Inflammatory macrophage treated with lipopolysaccharide for 1 hour (primary cell): ENCODE measurements at places on chromosomes 7 and 10.

DNA sequence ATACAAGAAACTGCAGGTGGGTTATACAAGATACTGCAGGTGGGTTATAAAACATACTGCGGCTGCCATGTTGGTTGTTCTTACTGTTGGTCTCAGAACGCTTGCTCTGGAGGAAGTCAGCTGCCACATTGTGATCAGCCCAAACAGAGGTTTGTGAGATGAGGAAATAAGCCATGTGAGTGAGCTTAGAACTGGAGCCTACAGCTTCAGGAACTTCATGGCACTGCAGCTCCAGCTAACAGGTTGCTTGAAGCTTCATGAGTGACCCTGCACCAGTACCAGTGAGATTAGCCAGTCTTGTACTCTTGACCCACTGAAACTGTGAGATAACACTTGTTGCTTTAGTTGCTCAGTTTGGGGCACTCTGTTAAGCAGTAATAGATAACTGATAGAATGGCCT lies 74.5 kb upstream of the PRKCQ start:
- DNase-seq, result peak; percentile 55

GRCh38 chr10:106158241-106158640 lies 1006.3 kb downstream of the SORCS1 start:
- no peak for DNase-seq

DNA sequence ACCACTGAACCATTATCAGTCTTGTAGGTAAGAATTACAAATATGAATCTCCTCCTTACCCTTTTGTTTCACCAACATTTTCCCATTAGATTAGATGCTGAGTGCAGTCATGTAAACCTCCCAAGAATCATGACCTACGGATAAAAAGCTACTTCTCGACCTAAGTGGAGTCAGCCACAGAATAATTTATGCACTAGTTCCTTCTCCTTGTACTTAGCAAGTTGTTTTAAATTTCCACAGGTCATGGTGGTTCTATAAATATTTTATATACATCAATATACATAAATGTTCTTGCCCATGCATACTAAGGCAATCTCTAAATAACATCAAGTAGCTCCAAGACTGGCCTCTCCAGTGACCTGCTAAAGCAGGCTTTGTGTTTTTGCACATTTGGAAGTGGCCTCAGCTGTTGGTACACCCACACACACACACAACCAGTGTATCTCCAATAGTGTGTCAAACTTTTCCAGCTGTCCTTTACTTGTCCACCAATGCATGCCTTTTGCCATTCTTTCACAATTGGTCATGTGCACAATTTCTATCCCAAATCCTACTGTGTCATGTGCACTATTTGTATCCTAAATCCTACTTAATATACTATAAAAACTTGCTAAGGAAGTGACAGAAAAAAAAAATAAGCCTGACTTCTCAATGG lies 21.5 kb downstream of the LMOD2 start:
- no peak for DNase-seq

GRCh38 chr10:25934621-25935139 lies 651 bp downstream of the MYO3A start:
- DNase-seq, result no peak

DNA sequence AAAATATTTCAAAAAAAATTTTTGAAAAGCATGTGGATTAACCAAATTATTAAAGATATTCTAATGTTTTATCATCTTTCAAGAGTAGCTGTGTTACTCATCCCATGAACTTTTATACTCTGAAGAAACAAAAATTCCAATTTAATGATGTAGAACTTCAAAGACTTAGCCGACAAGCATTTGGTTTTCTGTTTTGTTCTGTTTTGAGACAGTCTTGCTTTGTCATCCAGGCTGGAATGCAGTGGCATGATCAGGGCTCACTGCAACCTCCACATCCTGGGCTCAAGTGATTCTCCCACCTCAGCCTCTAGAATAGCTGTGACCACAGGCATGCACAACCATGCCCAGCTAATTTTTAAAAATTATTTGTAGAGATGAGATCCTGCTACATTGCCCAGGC lies 17.8 kb upstream of the LCOR start:
- no peak for DNase-seq

GRCh38 chr7:127713758-127714157 lies 61.8 kb downstream of the SND1 start:
- DNase-seq, result no peak

- no peak for DNase-seq
These were observed 5.3 kb upstream of the ZNRF2 start for GRCh38 chr7:30278849-30279652.

- DNase-seq, result no peak
These were observed 9.5 kb upstream of the RAMP3 start for GRCh38 chr7:45147858-45148652.

GRCh38 chr10:32938554-32939061 lies 19.4 kb downstream of the ITGB1 start:
- no peak for DNase-seq

- DNase-seq, result no peak
These were observed 29.2 kb upstream of the NPFFR1 start for GRCh38 chr10:70312972-70313371.

DNA sequence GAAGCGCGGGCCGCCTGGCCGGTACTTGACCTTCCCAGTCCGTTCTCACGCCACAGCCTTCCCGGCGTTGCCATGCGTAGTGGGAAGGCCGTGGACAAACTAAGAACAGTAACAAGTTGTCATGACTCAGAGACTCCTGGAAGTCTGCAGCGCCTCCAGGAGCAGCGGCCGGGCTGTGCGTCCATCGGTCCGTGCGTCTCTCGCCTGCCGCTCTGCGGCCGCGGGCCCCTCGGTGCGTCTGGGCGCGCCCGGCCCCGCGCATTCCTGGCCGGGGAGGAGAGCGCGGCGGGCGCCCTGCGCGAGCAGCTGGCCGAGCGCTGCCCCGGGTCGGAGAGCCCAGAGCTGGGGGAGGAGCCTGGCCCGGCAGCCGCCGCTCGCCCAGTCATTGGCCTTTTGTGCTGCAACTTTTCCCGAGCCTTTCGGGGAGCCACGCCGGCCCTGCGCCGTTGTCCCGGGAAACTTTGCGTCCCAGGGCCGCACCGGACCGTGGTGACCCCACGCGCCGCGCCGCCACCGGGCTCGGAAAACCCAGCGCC lies 123.7 kb downstream of the TACC2 start:
- no peak for DNase-seq

DNA sequence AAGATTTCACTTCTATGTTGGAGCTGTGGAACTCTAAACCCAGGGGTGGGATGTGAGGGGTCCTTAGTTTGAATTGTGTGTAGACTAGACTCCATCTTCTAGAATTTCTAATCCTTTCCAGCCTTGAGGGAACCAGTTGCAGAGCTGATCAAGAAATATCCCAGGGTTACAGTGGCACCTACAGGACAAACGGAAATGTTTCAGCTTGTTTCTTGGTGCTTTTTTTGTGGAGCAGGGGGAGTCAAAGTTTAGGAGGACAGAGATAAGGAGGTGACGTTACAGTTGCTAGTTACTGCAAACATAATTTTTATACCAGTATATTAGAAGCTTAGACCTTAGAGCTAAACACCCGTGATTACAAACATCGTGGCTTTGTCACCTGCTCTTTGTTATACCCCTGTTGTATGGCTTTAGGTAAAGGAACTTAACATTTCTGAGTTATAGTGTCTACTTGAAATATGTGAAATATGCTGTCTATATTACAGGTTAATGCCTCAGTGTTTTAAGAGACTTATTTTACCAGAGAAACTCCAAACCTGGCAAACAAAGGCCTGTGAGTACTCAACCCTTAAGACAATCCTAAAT lies 84.5 kb upstream of the DYNC1I1 start:
- DNase-seq, result peak; percentile 32

DNA sequence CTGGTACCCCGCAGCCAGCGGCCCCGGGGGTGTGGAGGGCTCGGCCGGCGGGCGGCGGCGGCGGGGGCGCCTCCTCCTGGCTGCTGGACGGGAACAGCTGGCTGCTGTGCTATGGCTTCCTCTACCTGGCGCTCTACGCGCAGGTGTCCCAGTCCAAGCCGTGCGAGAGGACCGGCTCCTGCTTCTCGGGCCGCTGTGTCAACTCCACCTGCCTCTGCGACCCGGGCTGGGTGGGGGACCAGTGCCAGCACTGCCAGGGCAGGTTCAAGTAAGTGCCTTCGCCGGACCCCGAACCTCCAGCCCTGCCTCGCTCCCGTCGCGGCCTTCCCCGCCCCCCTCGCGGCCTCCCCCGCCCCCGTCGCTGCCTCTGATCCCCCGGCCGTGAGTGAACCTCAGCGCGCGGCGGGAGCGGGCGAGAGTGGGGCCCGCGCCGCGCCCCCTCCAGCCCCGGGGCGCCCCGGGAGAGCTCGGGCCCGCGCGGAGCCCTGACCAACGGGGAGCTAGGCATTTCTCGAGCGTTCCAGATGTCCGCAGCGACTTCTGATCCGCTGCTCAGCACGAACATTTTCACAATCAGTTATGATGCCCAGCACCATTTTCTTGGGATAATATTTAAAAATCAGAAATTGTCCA lies 727 bp downstream of the ATRNL1 start:
- DNase-seq, result no peak

DNA sequence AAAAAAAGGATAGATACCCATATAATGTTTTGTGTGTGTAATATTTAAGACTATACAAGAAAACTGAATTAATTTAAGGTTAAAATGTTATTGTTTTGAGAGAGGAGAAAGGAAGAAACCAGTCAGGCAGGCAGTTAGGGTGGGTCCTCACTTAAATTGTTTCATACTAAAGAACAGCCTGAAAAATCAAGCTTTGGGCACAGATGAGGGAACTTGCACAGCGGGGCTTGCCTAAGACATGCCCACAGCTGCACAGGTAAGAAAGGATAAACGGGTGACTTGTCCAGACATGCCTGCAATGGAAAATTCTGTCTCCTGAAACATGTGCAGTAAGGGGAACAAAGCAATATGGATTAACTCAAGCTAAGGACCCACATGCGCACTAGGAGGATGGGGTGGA lies 158.4 kb downstream of the BBS9 start:
- no peak for DNase-seq

- DNase-seq, result no peak
These were observed 1.1 kb downstream of the UFSP1 start for GRCh38 chr7:100888291-100888987.

GRCh38 chr7:22932896-22933295 lies 81.0 kb downstream of the HYCC1 start:
- no peak for DNase-seq

GRCh38 chr10:35535136-35535535 lies 70.0 kb upstream of the GJD4 start:
- no peak for DNase-seq

GRCh38 chr10:70542565-70542938 lies 60.0 kb downstream of the PRF1 start:
- DNase-seq, result no peak

GRCh38 chr10:88582806-88583583 lies at the start of gene RNLS:
TSS of gene RNLS (minus strand) at chr10:88583318.
- DNase-seq, result peak; percentile 51

- peak; percentile 16 for DNase-seq
These were observed 191.9 kb downstream of the SFMBT2 start for GRCh38 chr10:7218968-7219367.

DNA sequence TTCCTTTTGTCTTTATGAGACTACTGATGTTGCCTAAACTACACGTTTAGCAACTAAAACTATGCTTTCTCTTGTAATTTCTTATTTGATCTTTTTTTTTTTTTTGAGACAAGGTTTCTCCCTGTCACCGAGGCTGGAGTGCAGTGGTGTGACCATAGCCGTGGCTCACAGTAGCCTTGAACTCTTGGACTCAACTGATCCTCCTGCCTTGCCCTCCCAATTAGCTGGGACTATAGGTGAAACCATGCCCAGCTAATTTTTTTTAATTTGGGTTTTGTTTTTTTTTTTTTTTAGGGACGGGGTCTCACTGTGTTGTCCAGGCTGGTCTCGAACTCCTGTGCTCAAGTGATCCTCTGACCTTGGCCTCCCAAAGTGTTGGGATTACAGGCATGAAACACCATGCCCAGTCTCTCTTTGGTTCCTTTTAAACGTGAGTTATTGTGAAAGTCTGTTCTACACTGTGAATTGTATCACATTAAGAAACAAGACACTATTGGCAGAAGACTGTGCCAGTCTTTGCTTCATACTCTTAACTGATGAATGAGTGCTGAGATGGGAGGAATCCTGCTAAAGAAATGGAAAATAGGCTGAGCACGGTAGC lies 6.4 kb downstream of the TMEM248 start:
- DNase-seq, result no peak

DNA sequence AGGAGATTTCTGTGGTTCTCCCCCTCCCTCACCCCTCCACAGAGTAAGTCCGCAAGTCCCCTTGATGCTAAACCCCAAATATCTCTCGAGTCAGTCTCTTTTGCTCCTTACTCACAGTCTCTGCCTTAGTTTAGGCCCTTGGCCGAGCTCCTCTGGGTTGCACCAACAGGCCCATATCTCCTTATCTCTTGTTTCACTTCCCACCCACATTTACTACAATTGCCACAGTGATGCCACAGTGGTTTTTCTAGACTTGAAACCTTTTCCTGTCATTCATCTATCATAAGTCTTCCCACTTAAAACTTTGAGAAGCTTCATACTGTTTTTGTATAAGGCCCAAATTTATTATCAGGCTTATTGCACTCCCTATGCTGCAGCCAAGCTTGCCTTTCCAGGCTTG lies 23.4 kb upstream of the NME8 start:
- DNase-seq, result no peak

- DNase-seq, result peak; percentile 43
These were observed 28.8 kb downstream of the MIOS start for GRCh38 chr7:7595451-7595850.

DNA sequence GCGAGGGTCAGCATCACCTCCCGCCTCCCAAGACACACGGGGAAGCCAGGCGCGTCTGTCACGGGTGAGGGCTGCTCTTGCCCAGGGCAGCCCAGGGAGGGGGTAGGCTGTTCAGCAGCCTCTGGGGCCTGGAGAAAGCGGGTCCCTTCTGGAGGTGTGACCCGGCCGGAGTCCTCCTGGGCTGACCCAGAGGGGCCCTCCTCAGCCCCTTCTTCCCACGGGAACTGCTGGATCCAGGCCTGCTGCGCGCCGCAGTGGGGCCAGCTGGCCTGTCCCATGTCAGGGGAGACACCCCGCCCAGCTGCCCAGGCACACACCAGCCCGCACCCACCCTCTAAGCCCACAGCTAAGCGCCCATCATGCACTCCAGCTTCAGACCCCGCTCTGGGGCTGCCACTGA lies 41.8 kb downstream of the INSIG1 start:
- DNase-seq, result no peak

DNA sequence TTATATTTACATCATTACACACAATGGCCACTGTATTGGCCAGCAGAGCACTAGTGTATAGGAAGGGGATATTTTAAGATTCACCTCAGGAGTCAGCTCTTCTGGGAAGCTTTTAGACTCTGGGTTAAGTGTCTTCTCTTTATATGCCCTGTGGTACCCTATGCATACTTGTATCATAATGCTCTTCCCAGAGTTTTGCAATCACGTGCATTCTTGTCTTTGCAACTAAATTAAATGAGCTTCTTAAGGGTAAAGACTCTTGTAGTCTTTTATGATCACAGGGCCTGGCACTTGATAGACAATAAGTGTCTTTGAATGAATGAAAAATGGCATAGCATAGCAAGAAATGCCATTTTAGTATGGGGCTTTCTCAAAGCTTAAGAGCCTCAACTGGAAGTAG lies 35.4 kb upstream of the ARMS2 start:
- peak; percentile 83 for DNase-seq
